Tibial nerve (tissue), 4 donors: ENCODE measurements at places on chromosomes 12 and 14. TPM values are rescaled to one million over a fixed set of nuclear protein-coding genes. Genes with fewer than 3 reads are reported as not detected.

DNA sequence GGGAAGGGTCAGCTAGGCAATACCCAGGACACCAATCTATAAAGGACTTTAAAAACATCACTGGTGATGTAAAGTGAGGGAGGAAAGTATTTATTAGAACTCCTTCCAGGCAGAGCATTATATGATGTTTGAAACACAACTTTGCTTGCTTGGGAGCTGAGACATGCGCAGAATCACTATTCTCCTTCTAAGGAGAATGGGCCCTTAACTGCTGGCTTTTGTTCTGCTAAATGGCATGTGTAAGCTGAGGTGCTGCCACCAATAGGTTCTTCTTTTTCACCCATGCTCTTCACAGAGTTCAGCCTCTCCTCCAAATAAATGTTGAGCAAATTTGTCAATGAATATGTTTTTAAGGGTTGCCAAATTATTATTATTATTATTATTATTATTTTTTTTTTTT lies 3.9 kb downstream of the STAC3 start:
- no peak overlapping the region for H3K27ac ChIP-seq
- DNase-seq, result no peak
- H3K4me3 ChIP-seq, result no peak overlapping the region
- H3K4me1 ChIP-seq, result peaks cover 22% of the 10 kb centered on the region
- peaks cover 8% of the 10 kb centered on the region for H3K27me3 ChIP-seq

DNA sequence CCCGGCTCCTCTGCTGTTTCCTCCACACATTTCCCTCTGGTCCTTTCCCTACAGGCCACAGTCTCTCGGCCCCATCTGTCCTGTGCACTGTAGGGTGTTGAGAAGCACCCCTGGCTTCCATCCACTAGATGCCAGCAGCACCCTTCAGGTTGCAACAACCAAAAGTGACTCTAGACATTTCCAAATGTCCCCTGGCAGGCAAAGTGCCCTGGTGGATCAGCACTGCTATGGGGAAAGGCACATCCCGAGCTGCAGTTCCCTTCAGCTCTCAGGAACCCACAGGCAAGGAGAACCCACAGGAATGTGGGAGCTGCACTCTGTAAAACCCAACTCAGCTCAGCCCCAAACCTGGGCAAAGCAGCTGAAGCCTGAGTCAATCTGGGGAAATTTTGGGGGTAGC lies 77.0 kb downstream of the RBM19 start:
- no peak overlapping the region for H3K27ac ChIP-seq
- no peak overlapping the region for H3K4me3 ChIP-seq
- H3K36me3 ChIP-seq, result peaks cover 10% of the 10 kb centered on the region
- no peaks in the 10 kb centered on the region for H3K27me3 ChIP-seq
- peaks cover 20% of the 10 kb centered on the region for H3K4me1 ChIP-seq
- no peak for DNase-seq

DNA sequence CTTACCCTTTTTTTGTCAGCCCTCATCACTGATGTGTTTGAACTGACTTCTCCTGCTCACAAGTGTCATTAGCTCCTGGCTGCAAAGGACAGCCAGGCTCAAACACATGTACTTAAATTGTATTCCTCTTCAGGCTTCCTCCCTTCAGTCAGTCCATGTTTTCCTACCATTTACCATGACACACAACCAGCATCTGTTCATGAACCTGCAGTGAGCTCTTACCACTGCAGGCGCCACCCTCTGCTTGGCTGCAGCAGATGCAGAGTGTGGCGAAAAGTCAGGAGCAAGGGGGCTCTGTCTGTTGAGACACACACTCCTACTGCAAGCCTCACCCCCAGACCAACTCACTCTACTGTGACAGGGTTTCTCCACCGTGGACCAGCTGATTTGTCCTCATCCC lies 70.2 kb downstream of the TSPAN11 start:
- H3K36me3 ChIP-seq, result no peaks in the 10 kb centered on the region
- H3K27ac ChIP-seq, result no peak overlapping the region
- no peaks in the 10 kb centered on the region for H3K27me3 ChIP-seq
- no peak for DNase-seq
- H3K4me1 ChIP-seq, result no peaks in the 10 kb centered on the region

- H3K36me3 ChIP-seq, result no peaks in the 10 kb centered on the region
- H3K4me1 ChIP-seq, result peaks cover 27% of the 10 kb centered on the region
- peak overlapping the region; percentile 90 for H3K27ac ChIP-seq
- no peak for DNase-seq
- no peaks in the 10 kb centered on the region for H3K27me3 ChIP-seq
These were observed 1.4 kb downstream of the SLC25A29 start for GRCh38 chr14:100304825-100305323.

DNA sequence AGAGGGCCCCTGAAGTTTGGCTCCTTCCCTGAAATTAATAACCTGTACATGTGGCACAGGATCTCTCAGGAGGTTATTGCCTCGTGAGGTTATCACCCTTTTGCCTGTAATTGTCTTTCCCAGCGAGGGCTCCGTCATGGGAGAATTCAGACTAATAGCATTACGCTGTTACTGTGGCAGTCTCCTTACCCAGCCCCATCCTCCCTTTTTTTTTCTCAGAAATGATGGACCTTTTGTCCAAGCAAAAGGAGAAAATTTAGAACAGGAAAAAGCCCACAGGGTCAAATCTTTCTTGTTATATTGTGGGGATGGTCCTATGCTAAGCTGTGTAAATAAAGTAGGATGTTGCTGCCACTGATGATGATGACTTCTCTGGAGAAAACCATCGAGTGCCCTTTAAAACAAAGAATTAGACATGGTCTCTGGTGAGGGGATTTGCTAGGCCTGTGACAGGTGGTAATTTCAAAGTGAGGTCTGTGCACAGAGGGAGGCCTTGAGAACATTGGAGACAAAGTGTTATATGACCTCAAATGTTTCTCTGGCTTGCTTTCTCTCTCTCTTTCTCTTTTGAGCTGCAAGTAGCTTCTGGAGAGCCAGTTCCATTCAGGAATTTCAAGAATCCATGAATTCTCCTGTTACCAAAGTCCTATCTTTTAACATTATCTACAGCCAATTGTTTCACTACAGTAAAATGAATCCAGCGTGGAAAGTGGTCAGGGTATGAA lies 357.2 kb downstream of the BMP4 start:
- H3K36me3 ChIP-seq, result no peaks in the 10 kb centered on the region
- no peak overlapping the region for H3K4me3 ChIP-seq
- no peaks in the 10 kb centered on the region for H3K27me3 ChIP-seq
- no peaks in the 10 kb centered on the region for H3K4me1 ChIP-seq
- H3K27ac ChIP-seq, result no peak overlapping the region

- H3K4me3 ChIP-seq, result peak overlapping the region; percentile 83
- H3K27me3 ChIP-seq, result no peaks in the 10 kb centered on the region
- H3K27ac ChIP-seq, result peak overlapping the region; percentile 100
- peaks cover 37% of the 10 kb centered on the region for H3K4me1 ChIP-seq
These were observed 824 bp upstream of the TARBP2 start for GRCh38 chr12:53500142-53500775.

GRCh38 chr12:114767084-114767760 lies 83.2 kb upstream of the TBX3 start:
- no peaks in the 10 kb centered on the region for H3K36me3 ChIP-seq
- no peaks in the 10 kb centered on the region for H3K27me3 ChIP-seq
- no peaks in the 10 kb centered on the region for H3K4me1 ChIP-seq
- no peak overlapping the region for H3K4me3 ChIP-seq
- no peak overlapping the region for H3K27ac ChIP-seq
- no peak for DNase-seq

DNA sequence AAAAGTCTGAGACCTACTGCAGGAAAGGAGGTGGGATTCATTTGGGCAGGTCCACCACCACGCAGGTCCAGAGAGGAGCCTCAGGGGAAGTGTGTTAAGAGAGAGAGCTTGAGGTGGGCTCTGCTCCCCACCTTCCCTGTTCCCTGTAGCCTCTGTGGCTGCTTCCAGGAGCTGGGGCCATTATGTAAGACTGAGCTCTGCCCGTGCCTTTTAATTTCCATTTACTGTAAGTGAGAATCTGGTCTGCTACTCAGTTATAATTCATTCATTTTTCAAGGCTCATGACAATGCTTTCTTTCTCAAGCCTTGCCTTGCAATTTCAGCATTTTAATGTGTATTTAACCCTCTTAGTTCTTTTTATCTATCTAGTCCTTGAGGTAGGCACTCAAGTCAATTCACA lies 8.3 kb downstream of the SLC4A8 start:
- no peak overlapping the region for H3K4me3 ChIP-seq
- no peak overlapping the region for H3K27ac ChIP-seq
- H3K36me3 ChIP-seq, result no peaks in the 10 kb centered on the region

DNA sequence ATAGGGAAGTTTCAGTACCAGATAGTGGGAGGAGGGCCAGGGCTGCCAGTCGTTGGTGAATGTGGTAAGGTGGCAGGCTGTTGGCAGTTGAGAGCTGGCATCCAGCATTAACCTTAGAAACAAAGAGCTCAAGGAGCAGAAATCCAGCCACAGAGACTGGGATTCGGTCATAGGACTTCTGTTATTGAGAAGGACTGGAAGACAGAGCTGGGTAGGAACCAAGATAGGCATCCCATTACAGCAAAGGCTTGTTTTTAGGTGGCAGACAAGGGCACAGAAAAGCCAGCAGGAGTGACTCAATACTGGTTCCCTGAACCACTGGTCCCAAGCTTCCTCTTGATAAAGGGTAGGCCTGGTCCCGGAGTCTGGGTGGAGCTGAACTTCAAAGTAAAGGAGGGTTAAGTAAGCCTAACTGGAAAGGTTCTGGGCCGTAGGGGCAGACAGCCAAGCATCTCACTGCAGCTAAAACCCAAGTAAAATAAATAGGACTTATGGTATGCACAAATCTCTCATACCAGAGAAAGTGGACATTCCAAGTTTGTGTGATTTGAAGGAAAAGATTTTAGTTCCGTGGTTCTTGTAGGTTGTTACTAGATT lies 147.9 kb downstream of the ETV6 start:
- no peak for DNase-seq
- no peak overlapping the region for H3K4me3 ChIP-seq
- H3K4me1 ChIP-seq, result no peaks in the 10 kb centered on the region
- H3K27ac ChIP-seq, result no peak overlapping the region

DNA sequence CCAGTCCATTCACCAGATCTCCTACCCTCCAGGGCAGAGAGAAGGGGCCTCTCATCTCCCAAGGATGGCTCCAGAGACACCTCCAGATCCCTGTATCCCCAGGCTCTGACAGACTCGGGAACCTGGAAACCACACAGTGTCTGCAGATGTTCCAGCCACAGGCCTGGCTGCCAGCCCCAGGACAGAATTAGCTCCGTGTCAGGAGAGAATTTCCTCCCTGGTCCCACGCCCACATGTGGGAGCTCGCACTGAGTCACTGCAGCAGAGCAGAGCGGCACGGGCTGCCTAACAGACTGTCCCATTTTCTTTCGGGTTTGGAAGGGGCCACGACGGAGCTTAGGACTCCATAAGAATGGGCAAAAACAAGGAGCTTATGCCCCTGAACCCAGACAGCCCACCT lies 33.6 kb downstream of the CMKLR1 start:
- H3K4me1 ChIP-seq, result peaks cover 31% of the 10 kb centered on the region
- H3K4me3 ChIP-seq, result no peak overlapping the region
- no peaks in the 10 kb centered on the region for H3K27me3 ChIP-seq

DNA sequence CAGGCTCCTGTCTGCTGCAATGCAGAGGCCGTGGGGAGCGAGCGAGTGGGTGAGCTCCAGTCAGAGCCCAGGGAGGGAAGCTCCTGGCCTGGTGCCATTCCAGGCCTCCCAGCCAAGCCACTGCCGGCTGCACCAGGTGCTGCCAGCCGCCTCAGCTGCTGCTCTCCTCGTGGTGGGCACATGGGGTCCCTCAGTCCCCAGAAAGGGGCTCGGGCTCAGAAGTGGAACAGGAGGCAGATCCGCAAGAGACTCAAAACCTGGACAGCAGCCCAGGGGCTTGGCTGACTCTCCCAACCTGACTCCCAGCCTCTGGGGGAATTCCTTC lies 2.4 kb downstream of the ABCB9 start:
- no peak for DNase-seq
- H3K36me3 ChIP-seq, result peaks cover 15% of the 10 kb centered on the region
- no peak overlapping the region for H3K4me3 ChIP-seq
- H3K4me1 ChIP-seq, result peaks cover 6% of the 10 kb centered on the region
- no peaks in the 10 kb centered on the region for H3K27me3 ChIP-seq
- H3K27ac ChIP-seq, result no peak overlapping the region

DNA sequence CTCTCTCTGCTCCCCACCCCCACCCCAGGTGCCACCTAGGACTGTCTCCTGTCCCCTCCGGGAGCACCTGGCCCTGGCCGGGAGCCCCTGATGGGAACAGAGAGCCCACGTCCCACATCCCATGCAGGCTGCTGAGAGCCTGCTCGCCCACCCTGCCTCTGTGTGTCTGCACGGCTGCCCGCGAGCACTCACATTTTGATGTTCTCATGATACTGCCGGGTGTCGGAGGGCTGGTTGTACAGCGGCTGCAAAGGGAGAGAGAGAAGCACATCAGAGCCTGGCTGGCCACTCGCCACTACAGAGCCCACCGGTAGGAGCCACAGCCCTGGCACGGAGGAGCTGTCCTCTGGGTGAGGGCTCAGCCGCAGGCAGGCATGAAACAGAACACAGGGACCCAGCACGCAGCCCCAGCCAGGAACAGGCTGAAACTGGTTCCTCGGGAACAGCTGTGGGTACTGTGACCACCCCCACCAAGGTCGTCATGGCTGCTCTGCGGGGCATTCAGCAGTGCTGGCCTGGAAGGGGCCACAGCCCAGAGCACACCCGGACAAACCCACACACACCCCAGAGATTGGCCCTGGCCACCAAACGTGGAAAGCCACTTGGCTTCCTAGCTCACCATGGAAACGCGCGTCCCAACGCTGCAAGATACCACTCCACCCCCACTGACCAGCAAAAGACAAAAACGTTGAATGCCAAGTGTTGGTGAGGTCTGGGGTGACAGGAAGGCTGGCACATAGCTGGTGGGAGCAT lies 117.6 kb downstream of the NCOR2 start:
- no peak for DNase-seq
- no peaks in the 10 kb centered on the region for H3K36me3 ChIP-seq
- H3K4me3 ChIP-seq, result no peak overlapping the region
- no peaks in the 10 kb centered on the region for H3K27me3 ChIP-seq

DNA sequence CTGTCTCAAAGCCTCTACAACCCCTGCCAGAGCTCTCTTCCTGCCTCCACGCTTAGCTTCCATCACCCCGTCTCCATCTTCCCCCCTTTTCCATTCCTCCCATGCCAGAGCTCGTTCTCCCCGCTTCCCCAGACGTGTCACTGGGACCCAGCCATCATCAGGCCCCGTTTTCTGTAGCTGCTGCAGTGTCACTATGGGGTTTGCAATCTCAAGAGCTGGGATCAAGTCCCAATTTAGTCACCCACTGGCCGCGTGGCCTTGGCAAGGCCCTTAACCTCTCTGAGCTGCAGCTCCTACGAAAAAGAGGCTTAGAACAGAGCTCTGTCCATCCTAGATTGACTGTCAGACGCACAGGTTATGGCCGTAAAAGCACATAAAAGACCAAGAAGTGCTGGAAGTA lies 901 bp upstream of the FAIM2 start:
- H3K4me3 ChIP-seq, result no peak overlapping the region
- H3K27me3 ChIP-seq, result no peaks in the 10 kb centered on the region
- H3K27ac ChIP-seq, result peak overlapping the region; percentile 77
- no peak for DNase-seq

- no peak overlapping the region for H3K27ac ChIP-seq
- no peak for DNase-seq
- no peaks in the 10 kb centered on the region for H3K27me3 ChIP-seq
- H3K4me3 ChIP-seq, result no peak overlapping the region
- H3K36me3 ChIP-seq, result no peaks in the 10 kb centered on the region
These were observed 192.8 kb downstream of the KLHL28 start for GRCh38 chr14:44768935-44769334.

The SCNN1A gene
- total RNA-seq, result 46.5 TPM

The TAS2R46 gene
- 1.5 TPM for total RNA-seq

The AICDA gene
- total RNA-seq, result 0.39 TPM

The LMO3 gene
- total RNA-seq, result 20.1 TPM

The IAPP gene
- not detected for total RNA-seq

The TPH2 gene
- total RNA-seq, result not detected
